CD4-positive, CD25-positive, alpha-beta regulatory T cell (primary cell): ENCODE measurements at places on chromosomes 12 and 14. TPM values are rescaled to one million over a fixed set of nuclear protein-coding genes. Genes with fewer than 3 reads are reported as not detected.

The SOAT2 gene
- not detected for polyA plus RNA-seq

The PHC1 gene
- polyA plus RNA-seq, result 16.8 TPM

The CFAP251 gene
- polyA plus RNA-seq, result 0.05 TPM

The TAS2R30 gene
- not detected for polyA plus RNA-seq

The SYT1 gene
- polyA plus RNA-seq, result not detected

The FKBP11 gene
- 79.7 TPM for polyA plus RNA-seq

The HOXC10 gene
- not detected for polyA plus RNA-seq

The RERG gene
- not detected for polyA plus RNA-seq

The IAPP gene
- polyA plus RNA-seq, result not detected

The DYRK2 gene
- 87.9 TPM for polyA plus RNA-seq

The ARHGAP9 gene
- 187 TPM for polyA plus RNA-seq

The FLVCR2 gene
- polyA plus RNA-seq, result 4.6 TPM

The SYNE3 gene
- polyA plus RNA-seq, result 2.7 TPM

The APOF gene
- polyA plus RNA-seq, result not detected

The ACSM4 gene
- polyA plus RNA-seq, result not detected

The MAP1LC3B2 gene
- 12.4 TPM for polyA plus RNA-seq

The GLIPR1L1 gene
- not detected for polyA plus RNA-seq

The CYP27B1 gene
- not detected for polyA plus RNA-seq

The BLOC1S1 gene
- polyA plus RNA-seq, result 118 TPM

The SPX gene
- polyA plus RNA-seq, result 0.09 TPM

The ANO2 gene
- polyA plus RNA-seq, result not detected

The ISCU gene
- polyA plus RNA-seq, result 241 TPM

The NUAK1 gene
- not detected for polyA plus RNA-seq

The CLEC6A gene
- not detected for polyA plus RNA-seq

The SNW1 gene
- polyA plus RNA-seq, result 83.4 TPM

The NTS gene
- not detected for polyA plus RNA-seq

The SMCO2 gene
- not detected for polyA plus RNA-seq

The DPY19L2 gene
- 2.3 TPM for polyA plus RNA-seq

The KIF26A gene
- polyA plus RNA-seq, result not detected

The FAM181A gene
- polyA plus RNA-seq, result not detected

The OR6C2 gene
- polyA plus RNA-seq, result not detected

The LRRK2 gene
- polyA plus RNA-seq, result not detected

The TAS2R42 gene
- not detected for polyA plus RNA-seq

The LPAR5 gene
- polyA plus RNA-seq, result 7.8 TPM

The ETFBKMT gene
- polyA plus RNA-seq, result 0.39 TPM

The CD69 gene
- polyA plus RNA-seq, result 259 TPM

The LBHD2 gene
- polyA plus RNA-seq, result not detected

The TMEM229B gene
- 8.2 TPM for polyA plus RNA-seq

The GPR132 gene
- polyA plus RNA-seq, result 8.8 TPM

The ANKS1B gene
- polyA plus RNA-seq, result 15.1 TPM

The CLEC2A gene
- polyA plus RNA-seq, result not detected

The FOXN4 gene
- not detected for polyA plus RNA-seq

The GDF3 gene
- not detected for polyA plus RNA-seq
